Upper lobe of right lung (tissue), 1 donor: ENCODE measurements at places on chromosomes 11 and 22. TPM values are rescaled to one million over a fixed set of nuclear protein-coding genes. Genes with fewer than 3 reads are reported as not detected.

GRCh38 chr11:94868468-94868867 lies 100.3 kb downstream of the AMOTL1 start:
- H3K27ac ChIP-seq, result no peak overlapping the region
- no peak overlapping the region for H3K4me3 ChIP-seq
- H3K36me3 ChIP-seq, result peaks cover 94% of the 10 kb centered on the region

DNA sequence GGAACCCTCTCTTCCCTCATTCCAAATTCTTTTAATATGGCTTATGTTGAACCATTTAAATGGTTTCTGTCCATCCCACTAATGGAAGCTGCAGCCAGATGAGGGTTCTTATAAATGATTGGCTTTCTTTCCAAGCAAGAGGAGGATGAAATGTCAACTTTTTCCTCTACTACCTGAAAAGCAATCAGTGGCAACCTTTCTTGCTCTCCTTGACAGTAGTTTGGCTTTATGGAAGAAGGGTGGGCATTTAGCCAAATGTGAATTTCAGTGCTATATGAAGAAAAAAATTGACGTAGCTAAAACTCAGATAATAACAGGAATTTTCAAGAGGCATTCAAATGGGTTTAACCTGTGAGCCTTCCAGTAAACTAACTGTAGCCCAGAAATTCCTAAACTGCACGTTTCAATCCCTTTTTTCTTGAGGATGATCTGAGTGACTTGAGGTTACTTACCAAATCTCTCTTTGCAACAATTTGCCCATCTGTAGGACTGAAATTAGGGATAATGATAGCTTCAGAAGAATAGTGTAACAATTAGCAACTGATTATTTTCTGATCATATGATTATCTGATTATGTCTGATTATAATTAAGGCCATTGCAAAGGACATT lies 90.9 kb downstream of the EXT2 start:
- H3K4me3 ChIP-seq, result no peak overlapping the region
- no peaks in the 10 kb centered on the region for H3K4me1 ChIP-seq
- H3K36me3 ChIP-seq, result no peaks in the 10 kb centered on the region

- no peaks in the 10 kb centered on the region for H3K36me3 ChIP-seq
- H3K4me3 ChIP-seq, result no peak overlapping the region
- no peak overlapping the region for H3K27ac ChIP-seq
- no peaks in the 10 kb centered on the region for H3K27me3 ChIP-seq
- DNase-seq, result peak; percentile 68
These were observed 27.6 kb downstream of the TENM4 start for GRCh38 chr11:79413268-79413667.

CCDC117 gene
- 19.7 TPM for total RNA-seq

KRTAP5-8 gene
- total RNA-seq, result not detected

UBE4A gene
- total RNA-seq, result 40.0 TPM

GRAMD1B gene
- 4.8 TPM for total RNA-seq
